ENCODE measurements at places on chromosomes 6 and 20. TPM values are rescaled to one million over a fixed set of nuclear protein-coding genes. Genes with fewer than 3 reads are reported as not detected.

MUCL3 gene
- total RNA-seq: 0.07 TPM

- DNase-seq: no peak
These were observed 12.3 kb downstream of the FAM50B start for GRCh38 chr6:3861424-3861823.

DNA sequence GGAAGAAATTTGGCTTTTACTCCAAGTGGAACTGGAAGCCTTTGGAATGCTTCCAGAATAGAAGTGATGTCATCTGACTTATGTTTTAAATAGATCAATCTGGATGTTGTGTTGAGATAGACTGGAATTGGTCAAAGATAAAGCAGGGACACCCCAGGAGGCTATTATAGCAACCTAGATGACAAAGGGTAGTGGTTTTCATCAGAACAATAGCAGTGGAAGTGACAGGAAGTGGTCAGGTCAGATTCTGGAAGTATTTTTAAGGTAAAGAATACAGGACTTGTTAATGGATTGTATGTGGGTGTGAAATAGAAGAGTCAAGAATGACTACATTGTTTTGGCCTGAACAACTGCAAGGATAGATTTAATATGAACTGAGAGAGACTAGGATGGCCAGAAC, 191.4 kb downstream of the ADGRB3 start:
- no peak for DNase-seq

NKX2-4 gene
- total RNA-seq: not detected

SOBP gene
- 1.6 TPM for total RNA-seq

BTBD3 gene
- total RNA-seq: 29.6 TPM

DNA sequence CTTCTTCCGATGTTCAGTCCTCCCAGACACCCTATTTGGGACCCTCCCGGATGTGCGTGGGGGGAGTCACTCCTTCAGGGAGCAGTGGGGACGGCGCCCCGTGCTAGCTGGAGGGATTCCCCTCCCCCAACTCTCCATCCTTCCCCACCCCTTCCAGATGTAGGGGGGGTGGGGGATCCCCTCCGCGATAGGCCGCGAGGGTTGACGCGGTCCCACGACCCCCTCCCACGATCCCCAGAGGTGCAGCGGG, 548 bp downstream of the GNL1 start:
- no peak for DNase-seq

DNA sequence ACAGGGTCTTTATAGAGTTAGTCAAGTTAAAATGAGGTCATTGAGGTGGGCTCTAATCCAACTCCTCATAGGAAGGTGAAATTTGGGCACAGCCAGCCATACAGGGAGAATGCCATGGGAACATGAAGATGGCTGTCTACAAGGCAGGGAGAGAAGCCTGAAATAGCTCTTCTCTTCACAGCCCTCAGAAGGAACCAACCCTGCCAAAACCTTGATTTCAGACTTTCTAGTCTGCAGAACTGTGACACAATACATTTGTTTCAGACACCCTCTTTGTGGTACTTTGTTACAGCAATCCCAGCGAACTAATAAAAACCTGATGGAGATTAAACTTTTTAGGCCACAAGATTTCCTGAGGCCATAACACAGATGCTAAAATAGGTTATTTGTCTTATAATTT, 43.1 kb upstream of the HECA start:
- no peak for DNase-seq

DNA sequence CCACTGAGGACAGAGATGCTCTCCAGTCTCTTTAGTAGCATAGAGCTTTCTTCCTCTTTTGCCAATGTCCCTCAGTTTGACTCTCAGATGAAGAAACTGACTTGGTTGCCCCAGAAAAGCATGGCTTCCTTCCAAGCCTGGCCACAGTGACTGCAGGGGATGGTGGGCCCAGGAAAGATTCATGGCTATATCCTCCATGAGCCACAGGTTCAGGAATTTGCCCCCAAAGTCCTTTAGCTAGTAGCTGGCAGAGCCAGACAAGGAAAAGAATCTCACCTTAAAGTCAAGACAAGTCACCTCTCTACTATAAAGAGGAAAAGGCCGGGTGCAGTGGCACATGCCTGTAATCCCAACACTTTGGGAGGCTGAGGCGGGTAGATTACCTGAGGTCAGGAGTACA, 43.4 kb downstream of the TRAM2 start:
- no peak for DNase-seq

GRCh38 chr20:56348305-56348693, 10.5 kb upstream of the FAM210B start:
- DNase-seq: peak; percentile 17

Data from Calu3 (cell line).